ENCODE measurements at places on chromosomes 2 and 18. TPM values are rescaled to one million over a fixed set of nuclear protein-coding genes. Genes with fewer than 3 reads are reported as not detected.

The EML6 gene
- not detected for total RNA-seq

The RGPD4 gene
- total RNA-seq = not detected

The AFF3 gene
- total RNA-seq = 1.6 TPM

The CTAGE1 gene
- not detected for total RNA-seq

The WDCP gene
- total RNA-seq = 10.6 TPM

The ANKRD30B gene
- total RNA-seq = not detected
